ENCODE measurements at places on chromosomes 4 and X. TPM values are rescaled to one million over a fixed set of nuclear protein-coding genes. Genes with fewer than 3 reads are reported as not detected.
A peak's percentile ranks its signal among the peaks of the same experiment; 100 is the strongest.

- H3K27ac ChIP-seq: no peak overlapping the region
- DNase-seq: no peak
- no peaks in the 10 kb centered on the region for H3K27me3 ChIP-seq
- no peak overlapping the region for H3K4me3 ChIP-seq
- peaks cover 30% of the 10 kb centered on the region for H3K36me3 ChIP-seq
Observed at GRCh38 chr4:4299006-4299405, 9.0 kb downstream of the ZBTB49 start.

MAML3 gene
- total RNA-seq: 0.89 TPM

COX7B2 gene
- not detected for total RNA-seq

DNA sequence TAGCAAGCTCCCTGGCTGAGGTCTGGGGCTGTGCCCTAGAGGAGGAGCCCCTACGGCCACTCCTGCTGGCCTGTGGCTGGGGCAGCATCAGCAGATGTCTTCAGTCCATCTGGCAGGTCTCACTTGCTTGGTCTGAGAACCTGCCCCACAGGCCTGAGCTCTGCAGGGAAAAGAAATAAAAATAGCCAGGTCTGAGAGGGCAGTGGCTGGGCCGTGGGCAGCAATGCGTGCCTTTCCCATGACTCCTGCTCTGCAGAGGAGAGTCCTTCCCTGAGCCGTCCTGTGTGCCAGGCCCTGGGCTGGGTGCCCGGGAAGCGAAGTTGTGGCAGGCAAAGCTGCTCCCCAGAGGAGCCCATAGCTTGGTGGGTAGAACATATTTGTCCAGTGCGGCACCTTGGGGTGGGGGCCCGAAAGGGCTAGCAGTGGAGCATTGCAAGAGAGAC lies 11.3 kb upstream of the KIAA0232 start:
- peak overlapping the region; percentile 80 for H3K27ac ChIP-seq
- H3K4me3 ChIP-seq: peak overlapping the region; percentile 21
- no peaks in the 10 kb centered on the region for H3K36me3 ChIP-seq
- no peaks in the 10 kb centered on the region for H3K27me3 ChIP-seq
- H3K4me1 ChIP-seq: peaks cover 44% of the 10 kb centered on the region
- peak; percentile 73 for DNase-seq

TRAPPC2 gene
- 16.5 TPM for total RNA-seq

VSIG1 gene
- 1.8 TPM for total RNA-seq

ARMCX6 gene
- not detected for total RNA-seq

SCML2 gene
- 3.5 TPM for total RNA-seq

DNA sequence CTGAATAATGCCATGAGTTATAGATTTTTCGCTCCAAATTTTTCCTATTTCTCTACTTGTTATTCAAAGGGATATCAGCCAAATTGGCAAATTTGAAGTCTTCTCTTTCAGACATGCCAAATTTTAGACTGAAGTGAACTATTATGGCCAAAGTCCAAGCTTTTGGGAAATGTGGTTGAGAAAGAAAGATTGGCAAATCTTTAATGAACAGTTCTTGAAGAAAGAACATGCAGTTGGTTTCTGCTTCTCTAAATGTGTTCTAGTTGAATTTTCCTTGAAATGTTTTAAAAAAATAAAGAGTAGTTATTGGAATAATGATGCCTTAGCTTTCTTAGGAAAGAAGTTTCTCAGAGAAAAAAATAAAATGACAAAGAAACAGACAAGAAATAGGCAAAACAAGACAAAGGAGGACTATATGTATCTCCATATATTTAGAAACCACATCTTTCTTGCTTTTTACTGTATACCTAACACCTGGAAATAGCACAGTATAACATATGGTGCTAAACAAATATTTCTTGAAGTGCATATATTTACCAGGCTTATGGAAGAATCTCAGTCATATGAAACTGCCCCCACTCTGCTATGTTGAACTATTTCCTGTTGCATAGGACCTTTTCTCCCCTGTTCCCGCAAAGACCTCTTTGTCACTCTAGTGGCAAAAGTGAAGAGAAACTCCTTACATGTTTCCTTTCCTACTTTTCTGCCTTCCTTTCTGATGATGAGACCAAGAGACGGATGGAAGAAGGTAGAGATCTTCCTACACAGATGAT lies 250.0 kb downstream of the ARHGAP24 start:
- no peaks in the 10 kb centered on the region for H3K27me3 ChIP-seq
- peak; percentile 15 for DNase-seq
- H3K27ac ChIP-seq: peak overlapping the region; percentile 64
- no peak overlapping the region for H3K4me3 ChIP-seq
- H3K4me1 ChIP-seq: peaks cover 24% of the 10 kb centered on the region
- H3K36me3 ChIP-seq: no peaks in the 10 kb centered on the region

DNA sequence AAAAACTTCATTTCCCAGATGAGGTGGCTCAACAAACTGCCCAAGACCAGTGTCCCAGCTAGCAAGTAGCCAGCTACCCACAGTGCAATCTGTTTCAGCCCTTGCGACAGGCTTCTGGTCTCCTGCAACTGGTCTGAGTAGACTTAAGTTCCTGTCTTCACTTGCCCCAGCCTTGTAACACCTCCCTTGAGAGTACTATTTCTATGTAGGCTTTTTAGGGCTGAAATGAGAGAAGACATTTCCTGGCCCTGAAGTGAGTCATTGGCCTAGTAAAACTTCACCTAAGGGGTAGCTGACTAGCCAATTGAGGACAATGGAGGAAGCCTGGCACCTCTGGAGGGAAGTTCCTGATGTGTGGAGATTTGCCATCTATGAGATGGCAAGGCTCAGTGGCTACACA lies 80.1 kb upstream of the STIM2 start:
- DNase-seq: peak; percentile 94
- peaks cover 7% of the 10 kb centered on the region for H3K36me3 ChIP-seq
- peaks cover 16% of the 10 kb centered on the region for H3K4me1 ChIP-seq

DNA sequence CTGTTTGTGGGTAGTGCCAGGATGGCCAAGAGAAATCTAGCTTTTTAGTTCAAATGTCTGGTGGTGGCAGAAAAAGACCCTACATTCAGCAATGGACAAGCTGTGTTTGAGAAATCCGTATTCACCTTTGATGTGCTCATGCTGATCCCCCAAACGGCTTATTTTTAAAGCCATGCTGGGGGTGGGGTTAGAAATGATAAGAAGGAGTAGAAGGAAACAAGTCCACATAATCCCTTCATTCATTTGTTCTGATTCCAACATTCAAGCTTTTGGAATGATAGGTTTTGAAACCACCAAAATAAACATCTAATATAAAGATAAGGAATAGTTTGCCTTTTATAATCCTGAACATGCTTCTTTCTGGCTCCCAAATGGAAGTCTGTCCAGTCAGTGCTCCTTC lies 92.0 kb upstream of the DKK2 start:
- no peak for DNase-seq
- no peak overlapping the region for H3K4me3 ChIP-seq
- H3K27me3 ChIP-seq: no peaks in the 10 kb centered on the region
- no peak overlapping the region for H3K27ac ChIP-seq
- H3K36me3 ChIP-seq: no peaks in the 10 kb centered on the region
- H3K4me1 ChIP-seq: peaks cover 21% of the 10 kb centered on the region
